Upper lobe of left lung (tissue), 6 donors: ENCODE measurements at places on chromosomes 13 and 19. TPM values are rescaled to one million over a fixed set of nuclear protein-coding genes. Genes with fewer than 3 reads are reported as not detected.
A peak's percentile ranks its signal among the peaks of the same experiment; 100 is the strongest.

ZNF560 gene
- total RNA-seq = not detected

SHC2 gene
- 104 TPM for total RNA-seq

C1QTNF9 gene
- total RNA-seq = not detected

HSPBP1 gene
- total RNA-seq = 34.6 TPM

DBP gene
- 7.0 TPM for total RNA-seq

CBLC gene
- 2.9 TPM for total RNA-seq

GADD45GIP1 gene
- 43.8 TPM for total RNA-seq

CACNG6 gene
- not detected for total RNA-seq

GGN gene
- 1.1 TPM for total RNA-seq

DNA sequence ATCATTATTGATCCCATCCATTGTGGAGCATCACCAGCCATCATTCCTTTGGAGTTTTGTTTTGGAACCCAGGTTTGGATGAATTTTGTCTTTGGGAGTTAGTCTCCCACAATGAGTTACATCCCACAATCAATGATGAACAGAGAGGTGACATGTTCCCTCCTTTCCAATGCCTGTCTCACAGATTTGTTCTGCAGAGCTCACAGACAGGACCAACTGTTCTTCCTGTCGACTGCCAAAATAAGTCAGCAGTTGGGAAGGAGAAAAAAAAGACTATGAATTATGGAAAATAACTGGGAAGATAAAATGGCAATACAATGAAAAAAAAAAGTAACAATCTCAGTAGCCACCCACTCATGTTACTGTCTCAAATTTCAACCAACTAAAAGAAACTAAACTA is 489.1 kb downstream of the MYO16 start:
- H3K27me3 ChIP-seq = no peaks in the 10 kb centered on the region
- no peak overlapping the region for H3K27ac ChIP-seq
- no peaks in the 10 kb centered on the region for H3K36me3 ChIP-seq
- H3K4me3 ChIP-seq = no peak overlapping the region

DNA sequence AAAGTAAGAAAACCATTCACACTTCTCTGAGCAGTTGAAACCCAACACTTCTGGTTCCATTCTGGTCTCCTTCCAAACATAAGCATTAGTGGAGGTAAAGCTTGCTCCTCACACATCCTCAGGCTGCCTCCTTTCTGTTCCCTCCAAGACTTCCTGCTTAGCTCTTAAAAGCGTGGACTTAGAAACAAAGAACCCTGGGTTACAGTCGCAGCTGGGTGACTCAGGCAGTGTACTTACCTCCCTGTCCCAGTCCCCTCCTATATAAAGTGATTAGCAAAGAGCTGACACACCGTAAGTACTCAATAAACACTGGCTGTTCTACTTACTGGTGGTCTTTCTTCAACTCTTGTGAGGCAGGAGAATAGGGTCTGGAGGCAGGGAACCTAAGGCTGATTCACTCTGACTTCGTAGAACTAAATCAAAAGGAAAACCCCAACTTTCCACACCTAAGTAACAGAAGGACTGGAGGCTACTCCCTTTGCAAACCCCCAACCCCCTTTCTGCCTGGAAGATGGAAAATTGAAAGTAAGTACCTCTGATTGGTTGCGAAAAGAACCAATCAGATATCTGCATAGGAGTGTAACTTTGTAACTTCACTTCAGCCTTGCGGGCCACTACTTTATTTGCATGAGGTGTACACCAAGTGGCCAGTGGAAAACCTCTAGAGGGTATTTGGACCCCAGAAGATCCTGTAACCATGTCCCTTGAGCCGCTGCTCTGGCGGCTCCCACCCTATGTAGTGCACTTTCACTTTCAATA is 165.4 kb downstream of the SUCLA2 start:
- H3K36me3 ChIP-seq = no peaks in the 10 kb centered on the region
- DNase-seq = no peak
- H3K27ac ChIP-seq = no peak overlapping the region
- H3K4me3 ChIP-seq = no peak overlapping the region
- H3K27me3 ChIP-seq = no peaks in the 10 kb centered on the region
- no peaks in the 10 kb centered on the region for H3K4me1 ChIP-seq

DNA sequence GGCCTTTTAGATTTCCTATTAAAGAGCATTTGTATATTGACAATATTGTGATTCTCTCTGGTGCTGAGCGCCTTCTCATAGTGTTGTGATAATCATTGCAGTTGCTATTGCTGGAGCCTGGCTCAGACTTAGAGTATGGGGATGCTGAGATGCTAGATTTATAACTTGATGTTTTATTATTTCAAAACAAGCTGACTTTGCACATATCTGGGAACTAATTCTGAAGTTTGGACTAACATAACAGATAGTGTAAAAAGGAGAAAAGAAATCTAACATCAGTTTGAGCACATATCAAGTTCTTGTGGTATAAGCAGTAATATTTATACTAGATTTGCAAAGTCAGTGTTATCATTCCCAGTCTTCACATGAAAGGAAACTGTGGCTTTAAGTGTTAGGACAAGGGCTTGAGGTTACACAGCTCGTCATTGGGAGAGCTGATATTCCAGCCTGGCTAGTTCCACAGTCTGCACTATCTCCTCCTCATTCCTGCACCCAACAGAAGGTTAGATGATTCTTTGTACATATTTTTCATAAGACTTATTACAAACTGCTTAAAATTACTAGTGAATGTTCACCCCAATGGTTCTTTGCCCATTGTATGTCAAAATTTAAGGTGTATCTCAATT is 279.8 kb downstream of the MTUS2 start:
- H3K36me3 ChIP-seq = no peaks in the 10 kb centered on the region
- H3K27me3 ChIP-seq = no peaks in the 10 kb centered on the region
- H3K4me3 ChIP-seq = no peak overlapping the region

DNA sequence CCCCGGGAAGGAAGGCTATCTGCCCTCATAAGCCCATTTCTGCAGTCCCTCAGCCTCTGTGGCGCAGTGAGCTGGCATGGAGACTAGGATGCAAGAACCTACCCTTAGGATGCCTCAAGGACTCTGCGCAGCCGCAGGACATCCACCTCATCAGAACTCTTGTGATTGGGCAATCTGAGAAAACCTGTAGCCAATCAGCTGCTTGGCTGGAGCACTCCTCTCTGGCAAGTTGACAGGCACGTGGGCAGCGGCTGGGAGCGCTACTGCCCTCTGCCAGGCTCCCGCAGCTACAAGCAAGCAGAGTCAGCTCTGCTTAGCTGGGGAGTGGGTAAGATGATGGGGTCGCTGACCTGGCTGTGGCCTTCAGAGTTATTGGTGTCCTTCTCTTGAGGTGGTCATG is 1.5 kb upstream of the ECSIT start:
- H3K36me3 ChIP-seq = no peaks in the 10 kb centered on the region
- peak; percentile 60 for DNase-seq
- H3K4me1 ChIP-seq = peaks cover 17% of the 10 kb centered on the region
- H3K27ac ChIP-seq = no peak overlapping the region
- no peaks in the 10 kb centered on the region for H3K27me3 ChIP-seq

- H3K27ac ChIP-seq = no peak overlapping the region
- H3K36me3 ChIP-seq = no peaks in the 10 kb centered on the region
- no peak overlapping the region for H3K4me3 ChIP-seq
These were observed 79.1 kb upstream of the ZNF835 start for GRCh38 chr19:56750658-56751057.

DNA sequence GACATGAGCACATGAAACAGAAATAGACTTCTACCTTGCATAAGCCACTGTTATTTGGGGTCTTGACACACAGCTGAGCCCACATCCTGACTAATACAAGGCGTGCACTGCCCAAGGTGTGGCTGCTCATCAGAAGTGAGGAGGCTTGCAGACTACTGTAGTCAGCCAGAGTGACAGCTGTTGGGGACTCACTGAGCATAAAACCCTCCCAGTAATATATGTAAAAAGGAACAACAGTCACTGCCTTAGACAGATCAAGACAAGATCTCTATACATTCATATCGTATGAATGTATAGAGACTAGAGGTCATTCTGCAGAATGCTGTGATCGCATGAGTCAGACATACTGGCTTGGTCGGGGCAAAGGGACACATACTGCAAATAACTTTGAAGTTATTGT is 4.1 kb upstream of the C1QTNF9B start:
- H3K4me1 ChIP-seq = peaks cover 8% of the 10 kb centered on the region
- no peak overlapping the region for H3K4me3 ChIP-seq
- no peak for DNase-seq
- no peak overlapping the region for H3K27ac ChIP-seq
- no peaks in the 10 kb centered on the region for H3K36me3 ChIP-seq
- peaks cover 1% of the 10 kb centered on the region for H3K27me3 ChIP-seq

DNA sequence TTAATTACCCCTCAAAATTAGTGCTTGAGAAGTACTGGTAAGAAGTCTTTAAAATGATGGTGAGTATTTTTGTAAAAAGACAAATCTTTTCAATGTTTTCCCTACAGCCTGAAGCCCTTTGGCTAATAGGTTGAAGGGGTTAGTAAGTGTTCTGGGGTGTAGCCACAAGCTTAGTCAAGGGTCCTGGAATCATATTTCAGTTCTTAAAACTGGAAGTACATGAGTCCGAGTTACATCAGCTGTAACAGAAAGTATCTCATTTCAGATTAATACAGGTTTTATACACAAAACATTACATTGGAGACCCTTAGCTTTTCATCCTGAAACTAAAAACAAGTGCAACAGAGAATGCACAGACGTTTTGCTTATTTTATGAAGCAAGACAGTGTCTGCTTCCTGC is 52.7 kb upstream of the TEX29 start:
- no peak for DNase-seq
- H3K36me3 ChIP-seq = peaks cover 39% of the 10 kb centered on the region
- H3K4me3 ChIP-seq = no peak overlapping the region
- H3K27me3 ChIP-seq = no peaks in the 10 kb centered on the region

GRCh38 chr19:29636553-29637360 is 28.5 kb upstream of the PLEKHF1 start:
- no peaks in the 10 kb centered on the region for H3K36me3 ChIP-seq
- H3K4me3 ChIP-seq = no peak overlapping the region
- DNase-seq = no peak
- H3K27ac ChIP-seq = no peak overlapping the region
- H3K27me3 ChIP-seq = no peaks in the 10 kb centered on the region
